ENCODE measurements at places on chromosomes 7 and 10.

DNA sequence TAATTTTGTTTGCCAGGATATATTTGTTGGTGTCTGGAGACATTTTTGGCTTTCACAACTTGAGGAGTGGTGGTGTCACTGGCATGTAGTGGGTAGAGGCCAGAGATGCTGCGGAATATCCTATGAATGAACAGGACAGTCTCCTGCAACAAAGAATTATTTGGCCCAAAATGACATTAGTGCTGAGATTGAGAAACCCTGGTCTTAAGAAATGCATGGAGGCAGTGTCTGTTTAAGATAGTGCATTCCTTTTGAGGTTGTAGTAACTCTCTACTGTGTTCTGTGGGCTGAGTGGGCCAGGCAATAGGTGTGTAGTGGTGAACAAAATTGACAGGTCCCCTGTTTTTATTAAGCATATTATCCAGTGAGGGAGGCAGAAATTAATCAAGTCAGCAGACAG lies 165.5 kb downstream of the CDK14 start:
- no peak for DNase-seq

DNA sequence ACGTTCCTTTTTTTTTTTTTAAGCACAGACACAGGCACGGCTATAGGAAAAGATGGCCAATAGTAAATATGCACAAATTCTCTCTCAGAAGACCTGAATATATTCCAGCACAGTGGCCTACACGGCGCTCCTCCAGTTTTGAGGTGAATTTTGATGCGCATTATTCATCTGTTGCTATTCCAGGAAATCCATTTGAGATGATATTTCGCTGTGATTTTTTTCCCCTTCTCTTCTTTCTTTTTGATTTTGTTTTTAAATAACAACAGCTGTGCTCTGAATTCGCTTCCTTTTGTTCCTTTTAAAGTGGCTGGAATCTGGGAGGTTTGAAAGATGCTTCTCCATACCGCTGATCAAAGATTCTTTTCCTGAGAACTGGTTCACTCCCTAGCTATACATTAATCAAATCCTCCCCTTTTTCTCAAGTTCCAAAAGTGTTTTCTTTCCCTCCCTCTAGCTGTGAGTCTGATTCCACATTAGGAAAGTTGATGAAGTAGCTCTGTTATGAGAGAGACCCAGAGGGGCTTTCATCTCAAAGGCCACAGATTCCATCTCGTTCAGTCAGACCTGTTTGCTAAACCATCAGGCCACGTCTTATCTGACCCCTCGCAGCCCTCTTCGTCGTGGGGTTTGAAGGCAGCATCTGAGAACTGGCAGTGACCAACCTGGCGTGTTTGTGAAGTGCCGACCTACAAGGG lies 602.7 kb upstream of the NRP1 start:
- DNase-seq: no peak

GRCh38 chr10:23914641-23915040 lies 294.3 kb upstream of the KIAA1217 start:
- no peak for DNase-seq

DNA sequence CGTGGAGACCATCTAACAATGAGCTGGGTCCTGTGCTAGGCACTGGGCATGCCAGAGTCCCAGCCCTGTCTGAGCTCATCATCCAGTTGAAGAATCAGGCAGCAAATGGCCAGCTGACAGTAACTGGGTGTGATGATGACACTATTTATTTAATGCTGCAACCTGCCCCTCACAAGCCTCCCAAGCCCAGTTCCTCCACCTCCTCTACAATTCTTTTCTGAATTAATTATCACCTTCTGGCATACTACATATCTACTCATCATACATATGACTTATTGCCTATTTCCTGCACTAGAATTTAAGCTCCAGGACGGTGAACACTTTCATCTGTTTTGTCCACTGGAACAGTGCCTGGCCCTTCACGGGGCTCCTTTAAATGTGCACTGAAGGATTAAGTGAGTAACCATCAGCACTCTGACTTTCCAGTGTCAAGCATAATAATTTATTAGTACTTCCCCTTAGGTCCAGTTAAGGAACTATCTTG lies 96.7 kb upstream of the LAMB4 start:
- DNase-seq: no peak

DNA sequence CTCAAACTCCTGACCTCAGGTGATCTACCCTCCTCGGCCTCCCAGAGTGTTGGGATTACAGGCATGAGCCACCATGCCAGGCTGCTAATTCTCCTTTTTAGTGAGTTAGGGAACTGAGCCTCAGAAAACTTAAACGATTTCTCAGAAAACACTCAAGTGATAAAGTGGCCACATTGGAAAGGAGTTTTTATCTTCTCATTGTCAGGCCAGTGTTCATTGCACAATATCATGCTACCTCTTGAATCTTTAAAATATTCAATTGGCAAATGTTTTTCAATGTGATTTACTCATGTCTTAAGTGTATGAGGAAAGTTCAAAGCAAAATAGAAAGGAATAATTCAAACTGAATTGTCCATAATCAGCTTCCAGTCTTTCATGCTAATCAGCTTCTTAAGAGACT lies 80.7 kb downstream of the ITGB8 start:
- no peak for DNase-seq

- DNase-seq: no peak
Measured at GRCh38 chr7:88071994-88072714, 138.1 kb downstream of the ADAM22 start.

DNA sequence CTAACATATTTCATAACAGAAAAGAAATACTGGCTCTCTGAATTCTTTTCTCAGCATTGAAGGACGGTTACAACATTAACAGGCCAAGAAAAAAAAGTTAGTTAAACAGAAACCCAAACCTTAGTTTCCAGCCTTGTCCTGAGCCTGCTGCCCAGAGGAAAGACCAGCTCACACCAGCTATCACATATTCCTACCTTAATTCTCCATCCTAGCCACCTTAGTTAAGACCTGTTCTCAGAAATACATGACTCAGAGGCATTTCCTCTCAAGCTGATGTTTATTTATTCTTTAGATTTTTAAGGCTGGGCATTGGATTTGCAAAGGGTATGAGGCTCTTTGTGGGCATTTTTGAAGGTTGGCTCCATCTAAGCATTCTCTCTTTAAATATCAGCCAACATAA lies 34.3 kb upstream of the ADAM12 start:
- DNase-seq: no peak

DNA sequence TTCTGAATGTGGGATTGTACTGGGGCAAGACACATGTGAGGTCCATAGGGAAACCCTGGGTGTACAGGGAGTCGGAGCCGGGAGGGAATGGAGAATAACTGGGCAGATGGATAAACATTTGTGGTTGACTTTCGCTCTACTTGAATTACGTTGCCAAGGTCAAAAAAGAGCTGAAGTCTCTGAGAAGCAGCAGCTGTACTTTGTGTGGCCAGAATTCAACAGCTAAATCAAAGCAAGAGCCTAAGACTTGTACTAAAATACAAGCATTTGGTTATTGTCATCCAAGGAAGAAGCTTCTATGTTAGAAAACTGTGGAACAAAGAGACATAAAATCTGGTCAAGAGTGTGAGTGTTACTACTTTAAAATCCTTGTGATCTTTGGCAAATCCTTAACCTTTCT lies 457.2 kb downstream of the ARL4A start:
- DNase-seq: no peak

DNA sequence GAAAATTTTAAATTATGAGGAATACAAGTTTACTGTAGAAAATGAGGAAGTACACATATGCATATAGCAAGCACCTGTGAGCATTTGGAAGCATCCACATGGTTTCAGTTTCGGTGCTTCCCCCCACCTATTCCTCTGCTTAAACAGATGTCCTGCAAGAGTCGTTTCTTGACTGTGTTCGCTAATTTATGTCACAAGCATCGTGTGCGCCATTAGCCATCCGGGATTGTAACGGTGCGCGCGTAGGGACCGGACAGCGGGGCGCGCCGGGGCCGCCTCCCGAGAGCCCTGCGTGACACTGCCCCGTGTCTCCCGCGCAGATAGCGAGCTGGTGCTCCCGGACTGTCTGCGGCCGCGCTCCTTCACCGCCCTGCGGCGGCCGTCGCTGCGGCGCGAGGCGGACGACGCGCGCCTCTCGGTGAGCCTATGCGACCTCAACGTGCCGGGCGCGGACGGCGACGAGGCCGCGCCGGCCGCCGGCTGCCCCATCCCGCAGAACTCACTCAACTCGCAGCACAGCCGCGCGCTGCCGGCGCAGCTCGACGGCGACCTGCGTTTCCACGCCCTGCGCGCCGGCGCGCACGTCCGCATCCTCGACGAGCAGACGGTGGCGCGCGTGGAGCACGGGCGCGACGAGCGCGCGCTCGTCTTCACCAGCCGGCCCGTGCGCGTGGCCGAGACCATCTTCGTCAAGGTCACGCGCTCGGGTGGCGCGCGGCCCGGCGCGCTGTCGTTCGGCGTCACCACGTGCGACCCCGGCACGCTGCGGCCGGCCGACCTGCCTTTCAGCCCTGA lies 90.9 kb downstream of the NEURL1 start:
- no peak for DNase-seq

DNA sequence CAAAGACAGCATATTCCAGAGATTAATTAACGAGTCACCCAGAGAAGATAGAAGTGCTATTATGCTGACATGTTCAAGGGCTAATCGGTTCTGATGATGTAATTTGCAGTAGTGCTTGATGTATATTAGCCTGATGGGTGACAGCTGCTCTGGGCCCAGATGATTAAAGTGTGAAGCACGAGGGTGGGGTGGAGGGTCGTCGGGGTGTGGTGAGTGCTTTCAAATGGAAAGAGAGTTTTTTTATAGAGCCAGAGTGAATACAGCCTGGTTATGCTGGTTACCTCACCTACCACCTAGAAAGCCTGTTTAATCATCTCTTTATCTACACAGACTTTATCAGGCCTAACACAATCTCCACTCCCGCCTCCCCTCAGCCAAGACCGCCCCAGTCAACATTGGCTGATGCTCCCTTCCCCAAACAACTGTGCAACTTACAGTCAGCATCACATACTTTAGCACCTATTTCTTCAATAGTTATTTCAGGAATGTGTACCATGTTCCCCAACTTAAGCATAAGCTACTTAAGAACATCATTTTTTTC lies 11.5 kb upstream of the STN1 start:
- no peak for DNase-seq

DNA sequence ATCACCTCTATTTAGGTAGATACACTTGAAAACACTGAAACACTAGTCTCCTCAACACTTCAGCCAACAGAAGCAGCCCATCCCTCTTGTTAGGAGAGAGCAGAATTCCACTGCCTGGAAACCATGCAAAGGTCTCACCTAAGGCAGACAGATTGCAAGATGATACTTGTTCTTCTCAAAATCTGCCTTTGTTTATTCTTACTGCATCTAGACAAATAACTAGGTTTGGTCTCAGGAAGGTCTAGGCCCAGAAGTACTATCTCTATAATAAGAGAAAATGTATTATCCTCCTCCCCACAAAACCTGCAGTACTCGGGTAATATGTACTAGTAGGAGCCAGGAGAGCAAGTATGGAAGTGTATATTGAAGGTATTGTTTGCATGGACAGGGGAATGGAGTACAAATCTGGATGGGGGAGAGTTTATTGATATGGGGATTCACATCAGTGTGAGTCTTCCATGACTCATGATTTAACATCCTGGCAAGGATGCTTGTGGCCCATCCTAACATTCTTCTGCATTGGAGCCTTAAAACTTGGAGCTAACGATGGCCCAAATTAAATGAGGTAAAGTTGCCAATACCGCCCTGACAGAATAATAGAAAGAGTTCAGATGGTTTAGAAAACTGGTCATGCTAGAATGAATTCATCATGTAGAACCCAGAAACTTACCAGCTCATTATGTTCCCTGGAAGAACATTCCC lies 109.2 kb downstream of the EPC1 start:
- DNase-seq: no peak

- DNase-seq: no peak
Measured at GRCh38 chr10:17993361-17993760, 41.6 kb downstream of the SLC39A12 start.

GRCh38 chr7:48454750-48455192 lies 283.5 kb downstream of the ABCA13 start:
- no peak for DNase-seq

DNA sequence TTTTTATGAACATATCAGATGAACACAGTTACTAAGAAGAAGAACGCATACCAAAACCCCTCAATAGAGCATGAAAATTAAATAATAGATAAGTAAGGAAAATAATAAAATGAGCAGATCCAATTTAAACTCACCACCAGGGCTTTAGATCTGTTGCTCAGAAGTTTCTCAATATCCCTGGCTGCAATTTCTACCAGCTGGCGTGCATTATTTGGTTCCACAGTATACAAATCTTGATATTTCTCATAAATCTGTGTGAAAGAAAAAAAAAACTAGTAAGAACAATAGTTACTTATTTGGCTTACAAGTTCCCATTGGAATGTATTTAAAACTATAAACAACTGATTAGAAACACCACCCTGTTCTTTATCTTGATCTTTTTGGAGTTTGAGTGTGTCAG lies 108.6 kb downstream of the CACNA2D1 start:
- DNase-seq: no peak

DNA sequence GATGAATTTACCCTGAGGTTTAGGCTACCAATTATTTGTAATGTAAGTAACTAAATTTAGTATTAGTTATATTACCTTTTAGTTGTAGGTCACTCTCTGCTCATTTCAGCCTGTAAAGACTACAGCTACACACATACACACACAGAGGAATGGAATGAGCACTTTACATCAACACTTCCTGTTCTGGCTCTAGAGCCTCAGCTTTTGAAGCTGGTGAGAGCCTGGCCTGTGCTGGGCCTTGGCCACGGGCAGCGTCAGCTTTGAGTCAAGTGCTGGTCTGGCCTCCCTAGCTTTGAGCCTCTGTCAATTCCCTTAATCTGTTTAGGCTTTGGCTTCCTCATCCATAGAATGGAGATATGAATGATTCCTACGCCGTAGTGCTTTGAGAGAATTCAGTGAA lies 141.7 kb downstream of the EGFR start:
- no peak for DNase-seq

- DNase-seq: no peak
Measured at GRCh38 chr7:78074713-78075112, 276.1 kb downstream of the PHTF2 start.

DNA sequence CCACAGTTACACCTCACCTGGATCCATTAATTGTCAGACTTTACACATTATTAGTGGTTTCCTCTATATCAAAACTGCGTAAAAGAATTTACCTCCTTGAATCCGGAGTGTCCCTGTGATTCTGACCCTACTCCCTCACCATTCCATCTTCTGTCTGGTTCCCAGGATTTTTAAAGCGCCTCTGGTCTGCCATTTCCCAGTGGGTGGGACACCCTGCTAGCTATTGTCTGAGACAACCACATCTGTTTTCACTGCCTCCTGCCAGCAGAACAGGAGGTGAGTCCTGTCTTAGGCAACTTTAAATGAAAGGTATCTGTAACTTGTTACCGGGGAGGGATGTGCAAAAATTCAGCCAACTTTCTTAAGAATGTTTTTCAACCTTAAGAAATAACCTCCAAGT lies 2.3 kb downstream of the MACROH2A2 start:
- no peak for DNase-seq

GRCh38 chr7:40597517-40597916 lies 462.7 kb downstream of the SUGCT start:
- DNase-seq: no peak
